ENCODE measurements at places on chromosomes 5 and 9. TPM values are rescaled to one million over a fixed set of nuclear protein-coding genes. Genes with fewer than 3 reads are reported as not detected.

- H3K36me3 ChIP-seq, result no peaks in the 10 kb centered on the region
- no peak for DNase-seq
- H3K27ac ChIP-seq, result no peak overlapping the region
- no peaks in the 10 kb centered on the region for H3K4me1 ChIP-seq
- no peak overlapping the region for H3K4me3 ChIP-seq
Observed at GRCh38 chr5:25688156-25688555, 1043.4 kb upstream of the CDH10 start.

The ANKRD34B gene
- total RNA-seq, result not detected

The VCAN gene
- not detected for total RNA-seq

DNA sequence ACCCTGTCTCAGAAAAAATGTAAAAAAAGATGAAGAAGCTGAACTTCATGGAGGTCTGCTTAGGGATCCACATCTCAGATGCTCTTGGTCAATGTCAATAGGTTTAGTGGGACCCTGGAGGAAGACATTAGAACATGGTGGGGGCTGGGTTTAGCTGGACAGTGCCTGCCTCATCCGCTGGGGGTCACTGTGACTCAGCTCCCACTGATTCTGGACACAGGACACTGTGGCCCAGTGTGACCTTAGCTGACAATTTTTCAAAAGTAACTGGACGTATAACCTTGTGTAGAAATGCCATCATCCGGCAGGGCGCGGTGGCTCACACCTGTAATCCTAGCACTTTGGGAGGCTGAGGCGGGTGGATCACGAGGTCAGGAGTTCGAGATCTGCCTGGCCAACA, 7.3 kb upstream of the HNRNPAB start:
- H3K36me3 ChIP-seq, result peaks cover 4% of the 10 kb centered on the region
- DNase-seq, result no peak
- no peak overlapping the region for H3K27ac ChIP-seq
- H3K27me3 ChIP-seq, result peaks cover 12% of the 10 kb centered on the region
- H3K4me1 ChIP-seq, result peaks cover 23% of the 10 kb centered on the region

DNA sequence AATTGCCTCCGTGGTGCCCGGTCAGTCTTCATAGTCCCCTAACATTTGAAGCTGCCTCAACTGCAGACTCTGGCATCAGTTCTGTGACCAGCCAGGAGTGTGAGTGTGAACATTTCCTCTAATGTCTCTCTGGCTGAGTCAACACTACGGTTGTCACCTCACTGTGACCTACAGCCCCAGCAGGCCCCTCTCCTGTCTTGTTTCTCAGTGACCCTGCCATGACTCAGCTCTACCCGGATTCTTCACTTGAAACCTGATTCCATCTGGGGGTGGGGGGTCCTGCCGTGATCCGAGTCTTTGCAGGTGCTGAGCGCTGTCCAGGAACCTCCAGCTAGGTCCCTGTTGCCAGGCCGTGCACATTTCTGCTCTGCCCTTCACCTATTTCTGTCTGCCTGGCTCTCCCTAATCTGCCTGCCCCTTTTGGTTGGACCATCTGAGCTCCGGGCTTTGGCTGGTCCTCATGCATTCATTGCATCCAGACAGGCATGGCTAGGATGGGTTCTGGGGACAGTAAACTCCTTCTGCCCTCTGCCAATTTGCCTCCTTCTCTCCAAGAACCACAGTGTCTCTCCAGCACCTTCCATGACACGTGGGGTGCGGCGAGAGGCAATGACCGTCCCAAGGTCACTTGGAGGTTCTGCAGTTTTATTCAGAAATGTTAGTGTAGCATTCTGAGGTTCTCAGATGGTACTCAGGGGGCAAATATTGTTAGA, 24.2 kb downstream of the STC2 start:
- peaks cover 44% of the 10 kb centered on the region for H3K27me3 ChIP-seq
- H3K4me1 ChIP-seq, result no peaks in the 10 kb centered on the region

- H3K4me3 ChIP-seq, result no peak overlapping the region
- H3K27me3 ChIP-seq, result peaks cover 30% of the 10 kb centered on the region
- DNase-seq, result no peak
Observed at GRCh38 chr9:137302449-137303150, 529 bp upstream of the NRARP start.

DNA sequence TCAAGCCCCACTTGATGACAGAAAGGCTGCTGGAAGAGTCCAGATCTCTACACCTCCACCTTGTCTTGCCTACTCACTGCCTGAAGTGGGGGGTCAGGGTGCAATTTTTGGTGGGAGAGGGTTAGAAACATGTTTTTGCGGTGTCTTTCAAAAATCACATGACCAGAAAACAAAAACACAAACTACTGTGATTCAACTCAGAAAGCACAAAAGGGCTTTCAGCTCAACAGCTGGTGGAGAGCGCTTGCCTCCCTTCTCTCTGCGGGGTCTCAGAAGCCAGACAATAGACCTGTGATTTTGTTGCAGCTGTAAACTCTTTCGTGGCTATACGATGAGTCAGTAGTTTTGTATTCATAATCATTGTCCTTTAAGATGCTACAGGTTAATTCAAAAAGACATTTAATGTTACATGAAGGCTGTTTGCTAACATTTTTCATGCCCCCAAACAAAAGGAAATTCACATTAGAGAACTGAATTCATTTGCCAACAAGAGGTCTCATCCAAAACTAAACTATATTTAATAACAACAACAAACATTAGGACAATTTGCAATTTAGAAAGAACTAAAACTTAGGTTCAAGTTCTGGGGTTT, 172.6 kb upstream of the RAI14 start:
- no peak overlapping the region for H3K4me3 ChIP-seq
- H3K4me1 ChIP-seq, result peaks cover 2% of the 10 kb centered on the region
- peaks cover 45% of the 10 kb centered on the region for H3K27me3 ChIP-seq
- no peaks in the 10 kb centered on the region for H3K36me3 ChIP-seq
- no peak overlapping the region for H3K27ac ChIP-seq
- no peak for DNase-seq

- no peak for DNase-seq
- H3K27me3 ChIP-seq, result peaks cover 8% of the 10 kb centered on the region
- no peak overlapping the region for H3K4me3 ChIP-seq
- H3K4me1 ChIP-seq, result peaks cover 10% of the 10 kb centered on the region
- H3K27ac ChIP-seq, result no peak overlapping the region
Observed at GRCh38 chr9:99607842-99608448, 213.7 kb upstream of the NR4A3 start.

The TMEM174 gene
- not detected for total RNA-seq

The TAL2 gene
- total RNA-seq, result 0.35 TPM

DNA sequence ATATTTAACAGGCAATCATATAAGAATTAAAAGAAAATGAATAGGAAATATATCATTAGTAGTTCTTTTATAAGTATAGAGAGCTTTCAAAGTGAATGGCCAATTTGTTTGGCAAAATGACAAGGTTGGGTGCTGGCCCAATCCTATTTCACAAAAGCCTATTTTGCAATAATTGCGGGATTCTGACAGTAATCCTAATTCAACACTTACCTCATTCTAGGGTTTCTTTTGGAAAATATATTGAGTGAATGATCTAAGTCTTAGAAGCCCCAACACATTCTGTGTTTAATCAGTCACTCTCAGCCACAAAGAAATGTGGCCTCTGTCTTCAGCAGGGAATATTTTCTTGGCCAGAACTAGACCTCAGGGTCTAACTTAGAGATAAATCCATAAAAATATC, 835.9 kb upstream of the ZNF608 start:
- no peaks in the 10 kb centered on the region for H3K27me3 ChIP-seq
- no peak overlapping the region for H3K27ac ChIP-seq
- H3K4me3 ChIP-seq, result no peak overlapping the region

DNA sequence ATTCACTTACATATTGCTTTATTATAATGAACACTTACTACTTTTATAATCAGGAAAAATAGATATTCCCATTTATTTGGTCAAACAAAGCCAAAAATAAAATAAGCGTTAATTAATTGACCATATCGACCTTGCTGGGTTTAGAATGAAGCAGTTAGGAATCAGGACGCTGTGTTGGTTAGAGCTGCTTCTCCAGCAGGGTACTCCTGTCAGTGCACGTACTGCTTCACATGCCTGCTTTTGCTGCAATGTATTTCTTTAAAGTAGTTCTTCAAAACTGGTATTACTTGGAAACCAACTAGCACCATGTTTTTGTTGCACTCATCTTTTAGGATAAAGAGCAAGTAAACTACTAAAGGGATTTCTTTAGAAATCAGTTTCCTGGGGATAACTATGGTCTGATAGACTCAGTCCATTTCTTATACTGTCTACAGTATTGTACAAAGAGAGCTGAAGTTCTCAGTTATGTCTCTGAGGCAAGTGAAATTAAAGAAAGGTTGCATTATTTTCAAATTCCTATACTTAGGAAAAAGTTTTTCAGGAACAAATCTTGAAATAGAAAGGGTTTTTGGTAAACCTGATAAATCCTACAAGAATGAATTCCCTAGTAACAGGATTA, 6.8 kb upstream of the TRMO start:
- H3K27ac ChIP-seq, result no peak overlapping the region
- H3K27me3 ChIP-seq, result no peaks in the 10 kb centered on the region
- H3K4me1 ChIP-seq, result peaks cover 26% of the 10 kb centered on the region
- no peak overlapping the region for H3K4me3 ChIP-seq

The ANKRD20A1 gene
- not detected for total RNA-seq

- no peak overlapping the region for H3K27ac ChIP-seq
- no peaks in the 10 kb centered on the region for H3K27me3 ChIP-seq
- DNase-seq, result no peak
Observed at GRCh38 chr5:154949781-154950180, 8.9 kb downstream of the MRPL22 start.

DNA sequence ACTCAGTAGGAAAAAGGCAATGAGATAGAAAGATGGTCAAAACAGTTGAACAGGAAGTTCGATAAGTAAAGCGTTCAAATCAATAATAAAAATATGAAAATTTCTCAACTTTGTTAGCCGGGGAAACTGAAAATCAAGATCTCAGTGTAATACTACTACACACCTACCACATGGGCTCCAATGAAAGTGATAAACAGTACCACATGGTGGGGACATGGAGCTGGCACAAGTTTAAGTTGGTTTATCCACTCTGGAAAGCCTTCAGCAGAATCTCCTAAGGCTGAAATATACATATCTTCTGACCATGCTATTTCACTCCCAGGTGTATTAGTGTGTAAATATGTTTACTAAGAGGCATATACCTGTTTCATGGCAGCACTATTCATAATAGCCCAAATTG, 126.8 kb downstream of the NXNL2 start:
- H3K27me3 ChIP-seq, result peaks cover 4% of the 10 kb centered on the region
